ENCODE measurements at places on chromosomes 2 and 18.

- H3K27me3 ChIP-seq, result peaks cover 15% of the 10 kb centered on the region
- H3K4me1 ChIP-seq, result no peaks in the 10 kb centered on the region
- no peak for DNase-seq
- H3K36me3 ChIP-seq, result no peaks in the 10 kb centered on the region
Measured at GRCh38 chr2:239831001-239831731, 194.0 kb downstream of the NDUFA10 start.

DNA sequence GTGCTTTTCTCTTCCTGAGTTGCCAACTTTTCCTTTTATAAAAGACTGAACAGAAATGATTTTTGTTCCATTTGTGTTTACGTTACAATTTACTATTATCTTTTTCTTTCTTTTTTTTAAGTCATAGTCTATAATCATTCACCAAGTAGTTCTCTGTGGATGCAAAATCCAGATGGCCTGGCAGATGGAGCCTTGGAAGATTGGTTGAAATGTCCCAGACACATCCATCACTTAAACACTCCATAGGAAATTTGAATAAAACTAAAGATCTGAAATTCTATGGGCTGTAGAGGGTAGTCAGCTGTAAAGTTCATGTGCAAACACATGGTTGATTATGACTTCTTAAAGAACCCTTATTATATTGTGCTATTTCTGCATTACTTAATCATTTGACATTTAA, 164.8 kb upstream of the DOCK10 start:
- H3K27me3 ChIP-seq, result peaks cover 9% of the 10 kb centered on the region
- no peak overlapping the region for H3K4me3 ChIP-seq
- DNase-seq, result no peak
- H3K4me1 ChIP-seq, result no peaks in the 10 kb centered on the region
- no peaks in the 10 kb centered on the region for H3K36me3 ChIP-seq

GRCh38 chr2:190569994-190570755, 35.7 kb upstream of the NEMP2 start:
- peaks cover 5% of the 10 kb centered on the region for H3K4me1 ChIP-seq
- H3K27ac ChIP-seq, result no peak overlapping the region
- no peaks in the 10 kb centered on the region for H3K27me3 ChIP-seq
- no peak for DNase-seq

GRCh38 chr18:51195086-51195450, 2.4 kb downstream of the MEX3C start:
- H3K36me3 ChIP-seq, result peaks cover 31% of the 10 kb centered on the region
- DNase-seq, result no peak
- H3K27me3 ChIP-seq, result no peaks in the 10 kb centered on the region
- H3K27ac ChIP-seq, result peak overlapping the region; percentile 96
- peaks cover 62% of the 10 kb centered on the region for H3K4me1 ChIP-seq

DNA sequence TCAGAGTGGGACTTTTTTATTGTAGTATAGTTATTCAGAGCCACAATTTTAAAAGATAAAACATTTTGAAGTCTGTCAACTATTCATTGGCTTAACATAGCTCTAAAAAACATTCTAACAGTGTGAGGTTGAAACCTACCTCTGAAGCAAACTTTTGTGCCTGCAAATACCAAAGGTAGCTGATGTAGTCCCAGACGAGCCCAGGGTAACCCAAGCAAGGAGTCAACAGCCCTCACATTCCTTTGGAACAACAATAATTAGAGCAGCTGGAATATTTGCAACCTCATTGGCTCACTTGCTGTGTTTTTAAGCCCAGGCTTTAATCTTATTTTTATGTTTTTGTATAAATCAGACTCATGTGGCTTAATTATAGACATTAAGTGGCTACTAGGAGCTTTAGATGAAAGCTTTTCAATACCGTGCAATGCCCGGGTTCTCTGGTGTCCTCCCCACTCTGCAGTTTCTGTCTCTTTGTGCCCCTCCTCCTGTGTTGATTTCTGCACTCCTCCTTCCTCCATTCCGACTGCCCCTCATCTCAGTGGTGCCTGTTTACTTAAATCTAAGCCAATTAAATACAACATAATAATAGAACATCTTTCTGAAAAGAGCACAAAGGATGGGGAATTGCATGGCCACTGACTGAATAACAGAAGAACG, 157.9 kb upstream of the UNC80 start:
- H3K27me3 ChIP-seq, result no peaks in the 10 kb centered on the region
- H3K27ac ChIP-seq, result no peak overlapping the region
- H3K36me3 ChIP-seq, result no peaks in the 10 kb centered on the region
- no peak overlapping the region for H3K4me3 ChIP-seq
- no peak for DNase-seq

GRCh38 chr2:239791526-239792404, 233.4 kb downstream of the NDUFA10 start:
- no peak overlapping the region for H3K4me3 ChIP-seq
- H3K27ac ChIP-seq, result no peak overlapping the region
- no peaks in the 10 kb centered on the region for H3K4me1 ChIP-seq
- peak; percentile 5 for DNase-seq
- H3K36me3 ChIP-seq, result no peaks in the 10 kb centered on the region

DNA sequence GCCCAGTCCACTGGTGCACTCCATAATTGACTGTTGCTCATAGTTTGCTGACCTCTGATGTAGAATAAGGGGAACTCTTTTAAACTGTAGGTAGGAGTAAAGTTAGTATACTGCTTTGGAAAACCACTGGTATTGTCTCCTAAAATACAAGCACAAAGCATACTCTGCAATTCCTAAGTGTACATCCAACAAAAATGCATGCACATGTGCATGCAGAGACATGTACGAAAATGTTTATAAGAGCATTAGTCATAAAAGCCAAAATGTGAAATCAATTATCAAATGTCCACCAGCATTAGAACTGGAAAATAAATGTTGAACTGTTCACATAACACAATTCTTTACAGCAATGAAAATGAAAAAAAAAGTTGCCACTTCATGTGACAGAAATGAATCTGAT, 39.8 kb upstream of the DDX18 start:
- no peak overlapping the region for H3K4me3 ChIP-seq
- no peaks in the 10 kb centered on the region for H3K27me3 ChIP-seq
- DNase-seq, result no peak
- H3K4me1 ChIP-seq, result no peaks in the 10 kb centered on the region

- no peak overlapping the region for H3K4me3 ChIP-seq
- DNase-seq, result no peak
- no peaks in the 10 kb centered on the region for H3K36me3 ChIP-seq
- no peaks in the 10 kb centered on the region for H3K4me1 ChIP-seq
Measured at GRCh38 chr2:144937910-144938709, 418.2 kb upstream of the ZEB2 start.

- H3K36me3 ChIP-seq, result no peaks in the 10 kb centered on the region
- H3K4me1 ChIP-seq, result peaks cover 3% of the 10 kb centered on the region
- no peak for DNase-seq
- H3K27me3 ChIP-seq, result peaks cover 6% of the 10 kb centered on the region
- H3K27ac ChIP-seq, result no peak overlapping the region
Measured at GRCh38 chr2:19554520-19554919, 196.1 kb upstream of the OSR1 start.

GRCh38 chr2:129656081-129656598, 323.3 kb upstream of the RAB6C start:
- no peak for DNase-seq
- H3K27me3 ChIP-seq, result no peaks in the 10 kb centered on the region

- peaks cover 19% of the 10 kb centered on the region for H3K27me3 ChIP-seq
- peak; percentile 52 for DNase-seq
- H3K4me3 ChIP-seq, result no peak overlapping the region
- no peaks in the 10 kb centered on the region for H3K36me3 ChIP-seq
Measured at GRCh38 chr2:176653479-176654443, 384.5 kb downstream of the MTX2 start.

- H3K36me3 ChIP-seq, result no peaks in the 10 kb centered on the region
- H3K4me1 ChIP-seq, result no peaks in the 10 kb centered on the region
- no peak for DNase-seq
- H3K27ac ChIP-seq, result peak overlapping the region; percentile 28
Measured at GRCh38 chr2:109295781-109296117, 166.7 kb downstream of the SH3RF3 start.

DNA sequence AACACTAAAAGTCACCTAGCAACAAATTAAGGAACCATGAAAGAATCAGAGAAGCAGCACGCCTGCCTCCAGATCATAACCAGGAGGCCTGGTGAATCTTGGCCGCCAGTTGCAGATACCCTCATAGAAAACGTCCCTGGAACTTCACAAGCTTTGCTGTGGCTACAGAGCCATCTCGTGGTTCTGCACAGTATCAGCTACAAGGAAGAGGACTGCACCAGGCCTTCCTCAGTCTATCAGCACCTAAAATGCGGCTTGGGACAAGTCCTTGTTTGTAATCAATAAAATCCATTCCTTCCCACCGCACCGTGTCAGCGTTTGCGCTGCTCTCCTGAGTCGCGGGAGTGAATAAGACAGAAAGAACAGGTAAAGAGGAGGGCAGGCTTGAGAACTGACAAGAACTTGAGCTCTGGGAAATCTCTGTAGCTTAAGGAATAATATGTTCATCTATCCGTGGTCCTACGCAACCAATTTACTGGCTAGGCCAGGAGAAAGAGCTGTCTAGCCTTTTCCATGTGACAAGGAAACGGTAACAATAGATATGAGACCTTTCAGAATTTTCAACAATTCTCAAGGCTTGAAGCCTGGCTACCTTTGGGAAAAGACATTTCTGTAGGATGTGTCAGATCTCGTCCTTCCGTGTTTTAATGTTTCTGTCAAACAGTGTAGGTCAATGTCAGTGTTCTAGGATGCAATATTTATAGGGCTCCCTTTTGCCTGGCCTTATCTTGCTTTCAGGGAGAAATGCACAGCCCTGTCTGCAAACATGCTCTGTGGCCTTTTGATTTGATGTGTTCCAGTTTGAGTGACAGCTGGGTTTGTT, 128.5 kb upstream of the RAB12 start:
- H3K4me3 ChIP-seq, result no peak overlapping the region
- H3K27me3 ChIP-seq, result peaks cover 23% of the 10 kb centered on the region
- DNase-seq, result no peak
- H3K36me3 ChIP-seq, result no peaks in the 10 kb centered on the region
- no peaks in the 10 kb centered on the region for H3K4me1 ChIP-seq

DNA sequence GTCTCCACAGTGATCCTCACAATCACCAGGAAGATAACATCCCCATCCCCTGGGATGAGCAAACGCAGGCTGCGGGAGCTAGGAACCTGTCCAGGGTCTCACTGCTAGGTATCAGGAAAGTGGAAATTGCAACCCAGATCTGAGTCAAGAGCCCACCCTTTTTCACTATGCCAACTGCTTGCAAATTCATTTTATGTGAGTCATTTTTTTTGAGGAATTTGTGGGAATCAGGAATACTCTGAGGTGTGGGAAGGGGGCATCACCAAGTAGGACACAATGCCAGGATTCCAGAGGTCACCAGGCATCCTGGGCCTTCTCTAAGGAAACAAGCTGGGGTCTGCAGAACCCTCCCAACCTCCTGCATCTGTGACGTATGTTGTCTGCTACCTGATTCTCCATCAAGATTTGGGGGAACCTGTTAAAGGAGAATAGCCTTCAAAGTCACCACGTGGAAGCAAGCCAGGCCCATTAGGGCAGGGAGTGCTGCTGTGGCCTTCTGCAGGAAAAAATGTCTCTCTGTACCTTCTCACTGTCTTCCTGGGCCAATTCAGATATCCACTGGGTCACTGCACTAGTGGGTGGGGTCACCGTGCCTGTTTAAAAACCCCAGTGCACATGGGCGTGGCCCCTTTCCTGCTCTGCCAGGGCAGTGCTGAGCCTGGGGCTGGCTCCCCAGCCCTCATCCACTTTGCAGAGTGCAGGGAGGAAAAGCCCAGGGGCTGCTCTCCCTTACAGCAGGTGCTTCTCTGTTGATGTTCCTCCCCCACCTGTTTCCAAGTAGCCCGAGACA, 50.2 kb downstream of the MCFD2 start:
- H3K27me3 ChIP-seq, result peaks cover 40% of the 10 kb centered on the region
- no peak for DNase-seq
- H3K36me3 ChIP-seq, result no peaks in the 10 kb centered on the region
- no peak overlapping the region for H3K4me3 ChIP-seq
- no peak overlapping the region for H3K27ac ChIP-seq
- peaks cover 10% of the 10 kb centered on the region for H3K4me1 ChIP-seq

- no peak overlapping the region for H3K4me3 ChIP-seq
- H3K4me1 ChIP-seq, result no peaks in the 10 kb centered on the region
- no peak overlapping the region for H3K27ac ChIP-seq
- no peak for DNase-seq
- no peaks in the 10 kb centered on the region for H3K27me3 ChIP-seq
- no peaks in the 10 kb centered on the region for H3K36me3 ChIP-seq
Measured at GRCh38 chr2:150944315-150944714, 317.3 kb downstream of the RBM43 start.

DNA sequence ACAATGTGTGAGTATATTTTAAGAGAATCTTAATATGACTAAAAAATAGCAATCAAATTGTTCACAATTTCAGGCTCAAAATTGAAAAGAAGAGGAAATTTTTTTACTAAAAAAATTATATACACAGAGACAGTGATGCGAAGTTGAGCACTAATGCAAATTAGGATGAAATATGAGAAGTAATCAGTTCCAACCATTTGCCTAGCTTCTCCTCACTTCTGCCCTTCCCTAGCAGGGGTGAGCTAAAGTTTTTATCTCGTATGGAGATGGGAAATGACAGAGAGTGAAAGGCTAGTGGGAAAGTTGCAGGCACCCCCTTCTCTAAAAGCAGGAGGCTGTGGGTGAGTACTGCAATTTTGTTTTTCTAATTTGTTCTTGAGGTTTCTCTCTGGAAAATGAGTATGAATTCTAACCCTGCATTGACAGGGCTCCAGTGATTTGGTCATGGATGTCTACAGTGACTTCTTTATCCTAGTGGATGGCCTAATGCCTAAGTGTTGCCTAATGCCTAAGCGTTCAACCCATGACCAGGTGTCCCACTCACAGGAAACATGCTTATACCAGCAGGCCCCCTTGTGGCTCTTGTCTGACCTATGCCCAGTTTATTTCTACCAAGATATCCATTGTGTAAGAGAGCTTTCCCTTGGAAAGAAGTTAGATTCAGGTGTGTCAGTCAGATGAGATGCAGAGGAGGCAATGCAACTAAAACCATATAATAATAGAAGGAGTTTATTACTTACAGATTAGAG, 78.0 kb upstream of the HNMT start:
- H3K27me3 ChIP-seq, result peaks cover 3% of the 10 kb centered on the region
- no peak for DNase-seq
- no peaks in the 10 kb centered on the region for H3K4me1 ChIP-seq
- H3K27ac ChIP-seq, result no peak overlapping the region

DNA sequence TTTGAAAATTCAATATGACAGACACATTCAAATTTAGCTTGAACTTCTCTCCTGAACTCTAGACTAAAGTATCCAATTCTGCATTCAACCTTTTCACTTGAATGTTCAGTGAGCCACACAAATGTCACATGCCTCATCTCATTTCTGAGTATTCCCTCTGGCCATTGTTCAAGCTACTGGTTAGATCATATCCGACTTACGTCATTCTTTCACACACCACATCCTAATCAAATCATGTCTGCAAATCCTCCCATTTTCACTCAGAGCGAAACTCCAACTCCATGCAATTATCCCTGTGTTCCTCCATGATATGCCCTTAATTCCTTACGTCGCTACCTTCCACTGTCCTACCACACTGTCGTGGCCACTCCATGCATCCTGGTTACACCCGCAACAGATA, 425.1 kb downstream of the CBLN2 start:
- no peak overlapping the region for H3K27ac ChIP-seq
- no peaks in the 10 kb centered on the region for H3K36me3 ChIP-seq
- no peak overlapping the region for H3K4me3 ChIP-seq
- no peaks in the 10 kb centered on the region for H3K4me1 ChIP-seq
- DNase-seq, result no peak

- no peaks in the 10 kb centered on the region for H3K36me3 ChIP-seq
- H3K4me3 ChIP-seq, result no peak overlapping the region
- H3K27me3 ChIP-seq, result peaks cover 4% of the 10 kb centered on the region
- no peaks in the 10 kb centered on the region for H3K4me1 ChIP-seq
Measured at GRCh38 chr2:150426724-150427123, 60.7 kb downstream of the RND3 start.
